Stimulated activated CD8-positive, alpha-beta memory T cell treated with anti-CD3 and anti-CD28 coated beads, Interleukin-12 subunit alpha, Interleukin-12 subunit beta, amount 100 ng/mL, for 4 hours (primary cell): ENCODE measurements at places on chromosomes 5 and 9.

GRCh38 chr9:109418827-109419226 is 79.3 kb downstream of the PTPN3 start:
- DNase-seq, result no peak

GRCh38 chr5:171562822-171563221 is 143.4 kb downstream of the FGF18 start:
- DNase-seq, result no peak

DNA sequence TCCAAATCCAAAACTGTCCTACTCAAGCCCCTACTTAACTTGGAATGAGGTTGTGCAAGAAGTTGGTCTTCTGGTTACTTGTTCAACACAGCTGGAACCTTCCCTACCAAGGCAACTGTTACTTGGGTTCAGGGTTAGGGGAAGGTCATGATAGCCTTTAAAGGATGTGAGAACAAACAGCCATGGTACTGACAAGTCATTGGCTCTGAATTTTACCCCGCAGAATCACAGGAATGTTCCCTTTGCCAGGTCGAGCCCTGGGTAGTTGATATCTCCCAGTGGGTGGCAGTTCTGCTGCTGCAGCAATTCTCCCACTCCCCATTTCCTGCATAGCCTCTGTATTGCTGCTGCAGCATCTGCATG is 396.1 kb upstream of the MPDZ start:
- no peak for DNase-seq

DNA sequence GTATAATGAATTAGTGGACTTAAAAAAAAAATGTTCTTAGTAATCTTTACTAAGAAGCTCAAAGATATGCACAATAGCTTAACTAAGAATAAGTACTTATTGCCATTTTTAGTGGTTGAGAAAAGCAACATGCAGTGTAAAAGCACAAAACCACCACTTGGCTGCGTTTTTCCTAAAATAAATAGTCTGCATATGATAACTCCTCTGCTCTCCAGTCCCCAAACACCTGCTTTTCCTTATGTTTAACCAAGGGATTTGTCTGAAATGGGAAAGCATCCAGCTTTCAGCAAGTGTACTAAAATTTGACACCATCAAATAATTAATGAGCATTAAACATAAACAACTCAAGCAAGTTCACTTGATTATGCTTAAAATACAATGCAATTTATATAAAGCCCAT is 41.4 kb downstream of the PSIP1 start:
- DNase-seq, result no peak

DNA sequence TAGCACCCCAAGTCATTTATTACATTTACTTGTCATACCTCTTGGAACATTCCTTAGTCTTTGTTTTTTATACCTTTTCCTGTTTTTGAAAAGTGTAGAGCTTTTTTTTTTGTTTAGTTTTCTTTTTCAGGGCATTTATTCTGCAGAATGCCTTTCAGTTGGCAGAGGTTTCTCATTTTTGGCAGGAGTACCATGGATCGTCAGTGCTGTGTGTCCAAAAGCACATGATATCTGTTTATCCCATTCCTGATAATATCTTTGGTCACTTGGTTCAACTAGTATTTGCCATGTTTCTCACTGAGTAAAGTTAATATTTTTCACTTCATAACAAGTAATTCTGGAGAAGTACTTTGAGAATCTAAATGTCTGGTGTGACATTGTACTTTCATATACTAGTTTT is 10.7 kb downstream of the OGN start:
- no peak for DNase-seq

DNA sequence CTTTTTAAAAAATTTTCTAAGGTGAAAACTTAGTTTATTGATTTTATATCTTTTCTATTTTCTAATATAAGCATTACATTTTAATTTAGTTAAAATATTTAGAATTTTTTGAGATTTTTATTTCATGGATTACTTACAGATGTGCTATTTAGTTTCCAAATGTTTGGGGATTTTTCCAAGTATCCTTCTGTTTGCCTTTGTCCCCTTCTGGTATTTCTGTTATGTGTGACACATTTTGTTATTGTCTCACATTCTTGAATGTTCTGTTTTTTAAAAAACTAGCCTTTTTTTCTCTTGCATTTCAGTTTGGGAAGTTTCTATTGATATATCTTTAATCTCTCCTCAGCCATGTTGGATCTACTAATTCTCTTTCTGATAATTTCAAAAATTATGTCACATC is 234.9 kb downstream of the FAM170A start:
- no peak for DNase-seq
